Upper lobe of right lung (tissue), 1 donor: ENCODE measurements at places on chromosomes 7 and 10. TPM values are rescaled to one million over a fixed set of nuclear protein-coding genes. Genes with fewer than 3 reads are reported as not detected.

DNA sequence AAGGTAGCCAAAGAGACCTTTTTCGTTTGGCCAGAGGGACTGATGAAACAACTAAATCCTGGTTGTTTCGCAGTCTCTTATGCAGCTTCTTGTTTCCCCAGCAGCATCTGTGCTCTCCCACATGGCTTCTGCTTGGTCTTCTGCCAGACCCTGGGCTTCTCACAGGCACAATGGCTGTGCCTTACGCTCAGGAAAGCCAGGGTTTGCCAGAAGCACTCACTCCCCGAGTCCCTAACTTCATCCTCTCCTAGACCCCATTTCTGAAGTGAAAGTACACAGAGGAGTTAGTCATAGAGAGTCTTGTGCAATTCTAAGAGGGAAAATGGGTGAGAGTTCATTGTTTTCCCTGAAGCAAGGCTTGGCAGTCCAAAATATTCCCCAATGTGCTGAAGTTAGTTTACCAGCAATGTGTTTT is 121.7 kb downstream of the EVX1 start:
- DNase-seq = no peak

GRCh38 chr7:31192986-31193385 is 140.9 kb downstream of the ADCYAP1R1 start:
- peak; percentile 73 for DNase-seq

DNA sequence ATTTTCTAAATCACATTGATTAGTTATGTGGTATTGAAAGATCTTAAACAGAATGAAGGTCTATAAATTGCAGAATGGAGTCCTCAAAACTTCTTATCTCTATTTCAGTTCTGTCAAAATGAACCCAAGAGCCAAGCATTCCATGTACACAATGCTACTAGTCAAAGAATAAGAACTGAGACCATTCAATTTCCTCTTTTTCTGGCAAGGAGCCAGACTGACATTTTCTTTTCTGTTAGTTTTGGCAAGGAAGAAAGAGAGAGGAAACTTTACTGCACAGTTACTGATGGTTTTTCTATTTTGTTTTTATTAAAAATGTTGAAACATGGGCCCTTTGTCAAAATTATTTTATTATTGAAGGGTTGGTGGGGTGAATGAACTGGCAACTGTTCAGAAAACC is 181.8 kb upstream of the FERD3L start:
- no peak for DNase-seq

- DNase-seq = no peak
These were observed 5.8 kb downstream of the TWIST1 start for GRCh38 chr7:19111474-19112273.

DNA sequence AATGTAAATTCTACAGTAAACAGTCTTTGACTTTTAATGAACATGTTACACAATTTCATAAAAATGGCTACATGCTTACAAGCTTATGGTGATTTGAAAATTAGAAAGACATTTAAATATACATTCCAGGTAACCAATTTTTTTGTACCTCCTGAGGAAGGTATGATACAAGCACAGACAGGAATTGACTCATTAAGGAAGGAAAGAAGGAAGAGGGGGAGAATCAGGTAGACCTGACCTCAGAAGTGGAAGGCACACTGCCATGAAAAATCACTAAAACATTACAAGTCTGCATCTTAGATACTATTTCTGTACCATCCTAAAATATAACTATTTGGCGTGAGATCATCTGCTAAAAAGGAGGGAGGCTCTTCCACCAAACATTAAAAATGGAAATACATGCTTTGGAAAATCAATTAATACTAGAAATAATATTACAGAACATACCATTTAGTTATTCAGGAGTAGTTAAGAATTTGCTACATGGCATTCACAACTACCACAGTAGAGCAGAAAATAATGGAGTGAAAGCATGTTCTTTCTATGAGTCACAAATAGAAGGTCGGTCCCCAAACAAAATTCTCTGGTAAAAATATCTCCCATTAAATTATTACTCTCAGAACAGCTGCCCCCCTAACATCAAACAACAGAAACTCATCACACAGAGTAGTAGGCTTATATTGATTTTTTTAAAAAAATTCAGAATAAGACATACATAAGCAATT is 15.2 kb downstream of the RAB11FIP2 start:
- no peak for DNase-seq

DNA sequence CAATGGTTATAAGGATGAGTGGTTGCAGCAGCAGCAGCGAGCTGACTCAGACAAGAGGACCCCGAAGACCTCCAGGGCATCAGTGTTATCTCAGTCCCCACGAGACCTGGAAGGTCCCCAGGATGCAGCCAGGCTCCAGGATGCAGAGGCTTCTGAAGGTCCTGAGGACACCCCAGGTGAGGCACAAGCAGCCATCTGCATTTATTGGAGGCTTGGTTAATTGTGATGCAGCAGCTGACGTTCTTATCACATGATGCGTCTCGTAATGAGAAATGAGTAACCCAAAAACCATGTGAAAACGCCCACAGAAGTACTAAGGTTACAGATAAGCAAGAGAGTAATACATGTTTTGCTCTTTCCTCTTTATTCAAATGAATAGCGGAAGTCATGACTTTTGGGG is 17.4 kb downstream of the C7orf57 start:
- DNase-seq = no peak

- peak; percentile 48 for DNase-seq
These were observed 173.0 kb upstream of the LANCL2 start for GRCh38 chr7:55191926-55192692.

GRCh38 chr7:33630359-33630758 is 275.0 kb upstream of the BMPER start:
- DNase-seq = no peak

DNA sequence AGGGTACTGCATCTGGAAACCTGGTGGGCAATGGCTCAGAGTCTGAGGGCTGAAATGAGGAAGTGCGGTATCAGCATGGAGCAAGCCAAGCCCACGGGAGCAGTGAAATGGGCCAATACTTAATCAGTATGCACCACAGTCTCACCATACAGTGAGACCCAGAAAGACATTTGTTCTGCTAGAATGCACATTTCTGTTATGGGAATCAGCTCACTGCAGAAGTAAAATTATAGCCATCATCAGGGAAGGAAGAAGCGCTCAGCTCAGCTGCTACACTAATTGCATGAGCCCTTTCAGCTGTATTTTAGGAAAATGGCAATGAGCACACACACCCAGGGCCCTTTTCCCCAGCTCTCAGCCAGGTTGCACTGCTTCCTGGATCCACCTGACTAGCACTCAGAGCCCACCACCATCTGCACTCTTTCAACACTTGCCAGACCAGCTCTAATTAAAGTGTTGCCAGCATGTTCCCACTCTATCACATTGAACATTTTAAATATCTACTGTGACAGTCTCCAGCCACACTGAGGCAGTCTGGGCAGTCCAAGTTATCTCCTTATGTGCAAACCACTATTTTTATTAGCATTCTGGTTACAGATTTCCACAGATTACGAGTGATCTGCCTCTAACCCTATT is 44.2 kb upstream of the PIK3AP1 start:
- DNase-seq = no peak

GRCh38 chr10:716821-717220 is 27.4 kb upstream of the DIP2C start:
- no peak for DNase-seq

DNA sequence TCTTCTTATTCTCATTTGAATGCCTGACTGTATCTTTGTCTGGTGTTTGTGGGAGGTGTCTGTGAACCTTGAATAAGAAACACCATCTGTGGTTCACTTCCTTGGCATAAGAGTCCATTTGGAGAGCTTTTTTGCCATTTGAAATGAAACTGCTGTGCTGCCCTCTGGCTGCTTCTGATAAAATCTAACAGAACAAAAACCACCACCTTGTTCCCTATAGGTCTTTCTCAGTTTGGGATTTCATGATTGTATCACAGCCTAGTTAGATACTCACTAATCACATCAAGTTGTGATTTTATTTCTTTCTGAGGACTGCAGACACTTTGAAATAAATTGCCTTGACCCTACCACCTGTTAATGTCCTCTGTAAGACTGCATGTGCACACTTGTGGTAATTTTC is 102.7 kb upstream of the FAM13C start:
- DNase-seq = no peak

DNA sequence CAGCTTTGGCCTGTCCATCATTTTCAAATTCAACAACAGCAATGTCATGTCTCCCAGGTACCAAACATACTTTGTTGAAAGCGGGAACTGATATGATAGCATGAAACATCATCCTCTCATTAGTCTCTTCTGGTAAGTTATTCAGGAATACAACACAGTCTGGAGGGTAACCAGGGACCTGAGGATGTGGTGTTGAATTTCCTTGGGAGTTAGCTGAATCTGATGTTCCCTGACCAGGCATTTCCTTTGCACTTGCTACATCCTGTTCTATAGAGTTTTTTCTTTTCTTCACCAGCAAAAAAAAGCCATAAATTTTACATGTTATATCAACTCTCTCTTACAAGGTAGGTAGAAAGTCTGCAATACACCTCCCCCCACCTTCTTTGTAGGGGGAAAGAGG is 97.8 kb upstream of the AFAP1L2 start:
- DNase-seq = no peak

- DNase-seq = no peak
These were observed 45.1 kb upstream of the NPTX2 start for GRCh38 chr7:98571986-98572385.

DNA sequence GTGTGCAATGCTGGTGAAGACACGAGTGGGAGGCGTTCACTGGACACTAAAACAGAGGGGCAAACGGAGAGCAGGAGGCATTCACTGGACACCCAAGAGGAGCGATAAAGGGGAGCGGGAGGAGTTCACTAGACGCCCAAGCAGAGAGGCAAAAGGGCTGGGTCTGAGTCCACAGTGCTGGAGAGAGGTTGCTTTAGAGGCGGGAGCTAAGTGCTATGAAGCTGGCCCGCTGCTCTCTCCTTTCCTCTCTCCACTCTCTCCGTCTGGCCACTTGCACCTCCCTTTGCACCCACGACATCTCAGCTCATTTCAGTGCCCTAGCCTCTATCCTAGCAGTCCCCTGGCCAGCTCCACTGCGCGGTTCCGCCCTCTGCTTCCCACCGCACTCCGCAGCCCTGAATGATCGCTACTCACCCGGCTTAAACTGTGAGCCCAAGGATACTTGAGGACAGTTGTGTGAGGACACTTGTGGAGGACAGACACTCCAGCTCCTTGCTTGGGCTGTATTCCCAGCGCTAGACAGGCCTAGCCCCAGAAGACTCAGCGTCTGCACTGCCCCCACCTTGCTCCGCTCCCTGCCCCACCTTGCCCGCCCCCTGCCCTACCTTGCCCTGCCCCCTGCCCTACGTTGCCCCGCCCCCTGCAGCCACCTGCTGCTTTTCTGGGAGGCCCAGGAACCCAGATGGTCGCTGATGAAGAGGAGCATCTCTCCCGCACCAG is 78.8 kb upstream of the CPXM2 start:
- DNase-seq = no peak

DNA sequence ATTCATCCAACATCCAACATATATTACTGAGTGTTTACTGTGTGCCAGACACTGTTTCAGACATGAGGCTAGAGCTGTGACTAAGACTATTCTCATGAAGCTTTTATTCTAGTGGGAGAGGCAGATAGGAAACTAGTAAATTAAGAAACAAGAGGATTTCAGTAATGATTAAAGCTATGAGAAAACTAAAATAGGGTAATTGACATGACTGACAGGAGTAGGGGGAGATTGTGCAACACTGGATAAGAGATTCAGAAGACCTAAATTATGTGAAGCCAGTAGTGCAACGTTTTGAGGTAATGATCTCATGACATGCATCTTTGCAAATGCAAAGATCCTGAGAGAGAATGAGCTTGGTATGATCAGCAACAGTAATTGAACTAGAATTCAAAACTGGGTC is 48.6 kb upstream of the MKLN1 start:
- DNase-seq = no peak

GRCh38 chr10:17527514-17528146 is 73.2 kb upstream of the ST8SIA6 start:
- DNase-seq = no peak

DNA sequence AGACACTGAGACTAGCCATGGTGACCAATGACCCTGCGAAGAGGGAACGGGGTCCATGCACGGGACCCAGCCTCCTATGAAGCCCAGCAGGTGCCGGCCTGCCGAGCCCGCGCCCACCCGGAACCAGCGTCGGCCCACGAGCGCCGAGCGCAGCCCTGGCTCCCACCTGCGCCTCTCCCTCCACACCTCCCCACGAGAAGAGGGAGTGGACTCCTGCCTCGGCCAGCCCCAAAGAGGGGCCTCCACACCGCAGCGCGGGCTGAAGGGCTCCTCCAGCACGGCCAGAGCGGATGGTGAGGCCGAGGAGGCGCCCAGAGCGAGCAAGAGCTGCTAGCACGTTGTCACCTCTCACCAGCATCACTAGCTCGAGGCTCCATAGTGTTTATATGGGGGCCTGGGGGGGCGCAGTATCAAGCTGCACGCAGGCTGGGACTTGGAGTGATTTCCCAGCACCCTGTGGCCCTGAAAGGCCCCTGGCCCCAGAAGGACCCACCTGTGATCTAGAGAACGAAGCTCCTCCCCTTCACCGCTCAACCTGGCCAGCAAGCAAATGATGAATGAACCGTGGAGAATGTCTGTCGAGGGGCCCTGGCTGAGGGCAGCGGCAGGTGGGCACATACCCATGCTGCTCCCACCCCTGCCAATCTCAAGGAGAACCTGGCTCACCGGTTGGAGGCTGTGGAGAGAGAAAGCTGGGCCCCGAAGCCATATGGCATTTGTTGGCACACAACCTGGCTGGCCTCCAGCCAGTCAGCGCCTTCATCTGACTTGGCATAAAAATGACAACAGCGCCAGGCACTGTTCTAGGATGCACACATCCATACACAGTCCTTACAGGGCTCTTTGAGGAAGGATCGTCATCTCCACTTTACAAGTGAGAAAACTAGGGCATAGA is 30.7 kb downstream of the GHRHR start:
- no peak for DNase-seq

DNA sequence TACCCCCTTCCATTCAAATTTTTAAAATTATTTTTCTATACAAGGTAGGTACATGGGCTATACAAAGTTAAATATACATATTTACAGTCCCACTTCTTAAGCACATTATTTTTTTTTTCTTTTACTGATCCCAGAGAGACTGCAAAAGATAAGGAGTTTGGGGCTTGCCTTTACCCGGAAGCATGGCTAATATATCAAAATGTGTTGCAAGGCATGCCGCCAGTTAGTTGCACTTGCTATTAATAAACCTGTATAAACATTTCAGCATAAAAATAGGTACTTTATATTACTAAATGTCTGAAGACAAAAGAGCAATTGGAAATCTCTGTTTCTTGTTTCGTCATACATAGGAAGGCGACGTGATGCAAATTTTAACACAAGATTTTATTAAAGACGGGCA is 21.5 kb upstream of the PDLIM1 start:
- DNase-seq = no peak

- no peak for DNase-seq
These were observed 77.0 kb downstream of the ZNF277 start for GRCh38 chr7:112283382-112283910.

UCMA gene
- total RNA-seq = not detected

PPP1R17 gene
- total RNA-seq = not detected

SH2B2 gene
- total RNA-seq = 13.2 TPM

SLC25A13 gene
- total RNA-seq = 34.5 TPM

NCF1 gene
- total RNA-seq = 32.8 TPM
